ENCODE measurements at places on chromosomes 13 and 19.

GRCh38 chr13:99507054-99507453, 5.8 kb downstream of the TM9SF2 start:
- DNase-seq = no peak

DNA sequence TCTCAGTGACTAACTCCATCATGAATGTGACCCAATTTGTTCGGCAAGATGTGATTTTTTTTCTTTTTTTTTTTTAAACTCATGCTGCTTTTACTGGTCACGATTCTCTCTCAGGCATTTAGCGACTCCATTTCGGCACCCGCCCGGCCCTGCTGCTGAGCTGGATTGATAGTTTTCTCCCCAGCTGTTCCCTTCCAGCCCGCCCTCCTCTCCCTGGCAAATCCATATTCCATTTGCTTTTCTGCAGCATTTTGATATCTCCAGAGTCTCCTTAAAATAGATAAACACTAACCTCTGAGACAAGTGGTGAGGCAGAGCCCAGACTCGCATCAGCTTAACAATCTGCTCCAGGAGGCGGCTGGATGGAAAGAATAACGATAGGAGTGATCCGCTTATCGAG, 55.5 kb upstream of the KATNAL1 start:
- peak; percentile 47 for DNase-seq

- DNase-seq = no peak
These were observed 118.5 kb downstream of the STK24 start for GRCh38 chr13:98458431-98458830.

DNA sequence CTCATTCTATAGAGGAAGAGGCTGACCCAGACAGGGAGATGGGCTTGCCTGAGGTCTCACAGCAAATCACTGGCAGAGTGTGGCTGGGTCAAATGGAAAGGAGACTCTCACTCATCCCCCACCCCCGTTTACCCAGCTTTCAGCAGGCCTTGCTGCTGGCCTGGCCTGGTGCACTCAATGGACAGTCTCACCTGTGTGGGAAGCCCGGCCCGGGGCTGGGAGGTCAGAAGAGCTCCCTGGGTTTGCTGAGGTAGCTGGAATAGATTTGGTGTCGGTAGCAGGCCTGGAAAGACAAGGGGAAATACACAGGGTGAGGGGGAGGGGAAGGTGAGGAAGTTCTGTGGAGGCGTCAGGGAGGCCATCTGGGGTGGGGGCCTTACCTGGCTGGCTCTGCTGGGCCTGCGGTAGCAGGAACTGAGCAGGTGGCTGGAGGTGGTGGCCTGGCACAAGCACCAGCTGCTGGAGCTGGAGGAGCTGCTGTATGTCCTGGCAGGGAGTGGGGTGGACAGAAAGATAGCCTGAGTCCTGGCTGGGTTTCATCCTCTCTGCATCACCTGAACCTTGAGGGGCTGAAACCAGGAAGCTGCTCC, 23.5 kb downstream of the ZNF574 start:
- DNase-seq = no peak

DNA sequence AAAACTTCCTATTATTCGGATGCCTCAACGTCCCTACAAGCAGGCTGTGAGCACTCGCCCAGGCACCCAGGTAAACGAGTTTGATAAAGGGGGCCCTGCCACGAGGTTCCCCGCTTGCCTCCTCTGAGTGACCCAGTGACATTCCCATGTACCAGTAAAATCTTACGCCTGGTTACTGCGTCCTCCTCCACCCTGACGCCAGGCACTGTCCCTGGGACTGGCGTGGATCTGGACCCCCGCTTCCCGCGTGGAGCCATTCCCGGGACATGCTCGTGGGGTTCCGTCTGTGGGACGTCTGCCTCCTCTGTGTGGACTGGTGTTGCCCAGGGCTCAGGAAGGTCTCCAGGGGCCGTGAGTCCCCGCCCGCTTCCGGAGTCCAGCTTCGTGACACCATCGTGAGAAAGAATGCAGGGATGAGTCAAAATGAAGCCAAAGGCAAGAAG, 407 bp upstream of the ZNF550 start:
- no peak for DNase-seq
